ENCODE measurements at places on chromosomes 2 and 18.

DNA sequence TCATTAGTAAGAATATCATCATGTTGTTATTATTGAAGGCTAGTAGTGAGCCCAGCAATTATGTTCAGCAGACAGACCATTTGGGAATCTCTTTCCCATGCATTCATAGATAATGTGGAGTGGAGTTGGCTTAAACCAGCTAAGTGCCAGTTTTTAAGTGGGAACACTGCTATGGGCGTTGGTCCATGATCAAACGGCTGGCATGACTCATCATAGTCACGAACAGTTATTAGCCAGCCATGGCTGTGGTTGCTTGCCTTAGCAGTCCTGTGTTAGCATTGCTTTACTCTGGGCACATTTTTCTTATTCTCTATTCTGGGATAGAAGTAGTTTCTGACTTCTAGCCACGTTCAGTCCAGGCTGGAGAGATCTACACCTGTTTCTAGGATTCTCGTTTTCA is 17.7 kb downstream of the EIF4E2 start:
- DNase-seq, result no peak

DNA sequence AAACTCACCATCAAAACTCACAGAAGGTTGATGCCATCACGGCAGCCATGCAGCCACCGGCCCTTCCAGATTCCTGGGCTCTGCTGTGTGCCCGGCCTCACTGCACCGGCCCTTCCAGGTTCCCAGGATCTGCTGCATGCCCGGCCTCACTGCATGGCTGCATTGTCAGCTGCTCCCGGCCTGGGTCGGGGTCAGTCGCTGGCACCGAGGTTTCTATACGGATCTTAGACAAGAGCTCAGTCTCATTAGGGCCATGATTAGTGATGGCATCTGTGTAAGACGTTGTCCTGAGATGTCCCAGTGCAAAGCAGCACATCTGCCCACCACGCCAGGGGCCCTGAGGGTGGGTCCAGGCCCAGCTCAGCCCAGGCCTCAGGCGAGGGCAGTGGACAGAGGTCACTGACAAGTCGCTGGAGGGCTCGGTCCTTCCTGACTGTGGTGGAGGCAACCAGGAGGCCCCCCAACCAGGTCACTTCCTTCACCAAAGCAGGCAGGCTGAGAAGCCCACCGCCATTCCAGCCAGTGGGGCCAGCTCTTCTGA is 29.4 kb downstream of the TMEM18 start:
- DNase-seq, result no peak

- DNase-seq, result no peak
Observed at GRCh38 chr2:238097988-238098871, 1.9 kb upstream of the ESPNL start.

GRCh38 chr2:206641226-206641625 is 1.1 kb upstream of the FAM237A start:
- DNase-seq, result no peak

- no peak for DNase-seq
Observed at GRCh38 chr2:211745295-211746097, 793.1 kb downstream of the ERBB4 start.

GRCh38 chr2:193895226-193895625 is 1700.5 kb upstream of the TMEFF2 start:
- no peak for DNase-seq

DNA sequence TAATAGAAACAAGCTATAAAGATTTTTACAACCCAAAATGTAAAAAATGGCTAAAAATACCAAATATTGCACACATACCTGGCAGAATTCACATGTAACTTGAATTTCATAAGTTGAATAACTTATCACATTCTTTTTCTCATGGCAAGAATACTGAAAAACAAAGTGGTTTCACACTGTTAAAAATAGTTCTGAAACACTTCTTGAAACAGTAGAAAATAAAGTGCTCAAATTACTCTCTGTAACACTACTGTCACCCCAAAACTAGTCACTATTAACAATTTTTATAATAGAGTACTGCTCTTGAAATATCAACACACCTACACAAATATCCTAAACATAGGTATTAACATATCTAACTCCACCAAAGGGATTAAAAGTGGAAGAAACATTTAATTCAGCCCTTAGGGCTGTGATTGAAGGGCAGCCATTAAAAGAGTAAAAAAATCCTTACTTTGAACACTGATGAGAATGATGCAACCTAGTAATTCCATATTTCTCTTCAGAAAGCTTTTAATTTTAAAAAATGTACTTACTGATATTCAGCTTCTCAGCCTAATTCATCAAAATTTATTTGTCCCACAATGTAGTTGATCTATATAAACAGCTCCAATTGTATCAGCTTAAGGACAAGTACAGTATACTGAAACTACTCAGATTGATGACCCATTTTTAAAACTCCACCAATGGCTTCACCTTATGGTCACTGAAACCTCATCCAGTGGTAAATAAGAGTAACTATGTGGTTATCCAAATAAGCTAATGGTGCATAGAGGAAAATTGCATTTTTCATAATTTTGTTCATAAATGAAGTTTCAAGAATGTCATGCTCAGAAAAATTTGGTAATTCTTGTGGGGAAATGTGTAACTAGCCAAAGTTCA is 31.4 kb downstream of the ATF2 start:
- no peak for DNase-seq

- no peak for DNase-seq
Observed at GRCh38 chr2:22890132-22890531, 494.8 kb upstream of the KLHL29 start.

DNA sequence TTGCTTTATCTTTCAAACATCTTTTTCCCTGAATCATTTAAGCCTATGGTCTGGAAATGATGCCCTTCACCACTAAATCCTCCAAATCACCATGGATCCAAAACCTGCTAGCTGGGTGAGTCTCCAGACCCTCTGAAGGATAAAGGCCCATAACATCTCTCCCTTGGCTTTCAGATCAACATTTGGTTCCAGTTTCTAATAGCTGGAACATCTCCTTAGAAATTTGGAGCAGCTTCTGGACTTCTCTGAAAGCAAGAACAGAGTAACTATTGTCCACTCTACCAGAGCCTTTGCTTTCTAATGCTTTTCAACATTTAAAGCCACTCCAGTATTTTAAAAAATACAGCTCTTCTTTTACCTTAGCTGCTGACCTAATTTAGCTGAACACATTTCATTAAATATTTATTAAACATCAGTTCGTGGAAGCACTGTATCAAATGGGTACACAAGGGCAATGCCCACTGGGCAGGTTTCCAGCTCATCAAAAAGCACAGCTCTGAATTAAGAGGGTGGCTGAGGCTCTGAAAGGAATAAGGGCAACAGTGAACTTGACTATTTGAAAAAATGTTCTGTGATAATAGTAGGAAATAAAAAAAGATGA is 75.3 kb downstream of the GALNT3 start:
- no peak for DNase-seq

- DNase-seq, result no peak
Observed at GRCh38 chr2:241869087-241869961, at the start of gene RTP5. Gene RTP5 (plus strand): TSS chr2:241869729. CDS start chr2:241869757, 28 bp downstream.

DNA sequence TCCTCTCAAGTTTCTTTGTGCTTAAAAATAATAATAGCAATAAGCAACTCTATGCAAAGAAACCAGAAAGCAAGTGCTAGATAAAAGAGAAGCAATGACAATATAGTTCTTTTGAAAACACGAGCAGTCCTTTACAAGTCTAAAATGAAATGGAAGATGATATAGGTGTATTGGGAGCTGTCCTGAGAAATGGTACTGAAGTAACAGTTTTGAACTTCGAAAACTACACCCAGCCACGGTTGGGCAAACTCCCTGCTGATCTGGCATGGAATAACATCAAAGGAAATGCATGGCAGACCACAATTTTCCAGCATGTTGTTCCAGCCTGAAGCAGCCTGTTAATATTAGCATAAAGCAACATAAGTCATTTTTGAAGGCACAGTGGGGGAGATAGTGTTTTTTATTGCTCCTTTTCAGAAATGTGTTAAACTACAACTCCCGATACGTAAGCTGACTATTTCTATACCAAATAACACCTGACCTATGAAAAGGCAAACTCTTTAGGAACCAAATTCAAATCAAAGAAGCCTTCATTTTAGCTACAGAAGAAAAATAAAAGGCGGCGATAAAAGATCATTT is 596.1 kb upstream of the KLHL29 start:
- no peak for DNase-seq

GRCh38 chr2:141767691-141768090 is 363.1 kb downstream of the LRP1B start:
- no peak for DNase-seq

GRCh38 chr18:45621061-45621511 is 5.8 kb downstream of the SLC14A2 start:
- DNase-seq, result peak; percentile 5

GRCh38 chr2:56107502-56108220 is 76.1 kb upstream of the CCDC85A start:
- no peak for DNase-seq
